CD4-positive, alpha-beta T cell (primary cell): ENCODE measurements at places on chromosomes 4 and X. TPM values are rescaled to one million over a fixed set of nuclear protein-coding genes. Genes with fewer than 3 reads are reported as not detected.

Gene ADH1A
- total RNA-seq: not detected

- DNase-seq: no peak
Measured at GRCh38 chr4:182447767-182448280, 204.6 kb downstream of the TENM3 start.

- DNase-seq: no peak
Measured at GRCh38 chrX:79630033-79631009, 263.2 kb upstream of the ITM2A start.

DNA sequence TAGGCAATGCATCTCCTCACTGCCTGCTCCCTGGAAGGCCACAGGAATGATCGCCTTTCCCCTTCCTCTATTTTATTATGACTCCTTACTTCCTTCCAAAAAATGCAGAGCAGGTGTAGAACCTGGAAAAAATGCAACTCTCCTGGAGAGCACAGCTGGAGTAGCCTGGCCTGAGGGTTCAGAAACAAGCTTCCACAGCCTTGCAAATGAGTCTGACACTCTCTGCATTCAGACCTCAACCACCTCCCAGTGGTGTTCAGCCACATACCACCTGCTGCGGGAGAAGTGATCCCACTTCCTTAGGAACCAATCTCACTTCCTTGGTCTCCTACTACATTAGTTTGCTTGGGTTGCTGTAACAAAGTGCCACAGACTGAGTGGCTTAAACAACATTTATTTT, 368.1 kb upstream of the NOCT start:
- DNase-seq: no peak
